ENCODE measurements at places on chromosomes 6 and 20. TPM values are rescaled to one million over a fixed set of nuclear protein-coding genes. Genes with fewer than 3 reads are reported as not detected.

The SIRPA gene
- 13.0 TPM for total RNA-seq

The PRDM13 gene
- total RNA-seq: not detected

The OOEP gene
- not detected for total RNA-seq

The TRIM40 gene
- total RNA-seq: not detected

The SIRPD gene
- not detected for total RNA-seq

The POLR1H gene
- total RNA-seq: 20.1 TPM

The C6orf118 gene
- not detected for total RNA-seq
